M059J (cell line): ENCODE measurements at places on chromosomes 11 and 22.
A peak's percentile ranks its signal among the peaks of the same experiment; 100 is the strongest.

- DNase-seq = no peak
Measured at GRCh38 chr22:49371325-49372110, 456.2 kb downstream of the BRD1 start.

DNA sequence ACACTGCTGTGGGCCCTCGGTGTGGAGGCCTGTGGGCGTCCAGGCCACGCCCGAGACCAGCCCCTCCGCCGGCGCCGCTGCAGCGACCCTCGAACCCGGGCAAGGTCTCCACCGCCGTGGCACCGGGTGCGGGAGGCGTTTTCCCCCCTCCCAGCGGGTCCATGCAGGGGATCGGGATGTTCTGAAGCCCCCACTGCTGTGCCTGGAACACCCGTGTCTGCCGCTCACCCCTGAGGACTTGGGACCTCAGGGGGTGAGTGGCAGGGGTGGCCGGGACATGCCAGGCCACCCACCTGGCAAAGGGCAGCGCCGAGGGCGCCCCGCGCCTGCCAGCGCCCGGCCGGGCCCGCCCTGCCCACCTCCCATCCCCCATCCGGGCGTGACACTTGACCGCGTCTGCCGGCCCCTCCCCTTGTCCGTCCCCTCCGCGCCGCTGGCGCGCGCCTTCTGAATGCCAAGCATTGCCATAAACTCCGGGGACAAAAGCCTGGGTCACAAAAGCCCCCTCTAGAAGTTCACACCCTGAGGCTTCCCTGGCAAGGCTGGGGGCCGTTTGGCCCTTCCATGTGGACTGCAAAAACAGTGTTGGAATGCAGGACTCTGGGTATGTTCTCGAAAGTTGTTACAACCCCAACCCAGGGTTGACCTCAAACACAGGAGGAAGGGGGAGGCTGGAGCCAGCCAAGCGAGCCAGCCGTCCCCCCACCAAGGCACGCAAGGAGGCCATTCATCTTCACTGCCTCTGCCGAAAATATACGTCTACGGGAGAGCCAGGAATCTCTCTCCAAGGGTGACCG is 819 bp upstream of the KCNQ1OT1 start:
- peak; percentile 50 for DNase-seq

DNA sequence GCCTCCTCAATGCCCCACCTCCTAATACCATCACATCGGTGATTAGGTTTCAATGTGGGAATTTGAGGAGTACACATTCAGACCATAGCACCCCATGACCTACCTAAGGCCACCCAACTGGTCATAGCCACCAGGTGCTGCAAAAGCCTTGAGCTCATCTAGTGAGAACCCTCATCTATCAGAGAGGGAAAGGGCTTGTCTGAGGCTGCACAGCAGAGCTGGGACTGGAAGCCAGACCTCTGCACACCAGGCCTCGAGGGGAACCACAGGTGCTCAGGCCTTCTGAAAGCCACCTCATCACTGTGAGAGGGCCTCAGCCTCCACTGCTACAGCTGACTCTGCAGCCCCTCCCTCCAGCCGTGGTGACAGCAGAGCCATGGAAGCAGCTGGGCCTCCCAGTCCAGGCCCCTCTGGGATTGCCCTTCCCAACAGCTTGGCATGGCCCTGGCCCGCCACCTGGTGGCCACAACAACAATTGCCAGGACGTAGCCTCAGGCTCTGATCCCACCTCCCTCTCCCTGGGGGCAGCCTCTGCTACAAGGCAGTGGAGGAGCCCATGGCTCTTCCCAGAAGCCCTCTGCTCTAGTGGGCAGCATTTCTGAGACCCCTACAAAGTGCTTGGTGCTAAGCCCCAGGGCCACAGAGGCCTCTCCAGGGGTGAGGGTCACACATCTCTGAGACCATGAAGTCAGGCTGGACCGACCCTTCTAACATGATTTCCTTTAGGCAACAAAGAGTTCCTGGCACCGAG is 41.0 kb upstream of the PRDM11 start:
- DNase-seq = peak; percentile 62

DNA sequence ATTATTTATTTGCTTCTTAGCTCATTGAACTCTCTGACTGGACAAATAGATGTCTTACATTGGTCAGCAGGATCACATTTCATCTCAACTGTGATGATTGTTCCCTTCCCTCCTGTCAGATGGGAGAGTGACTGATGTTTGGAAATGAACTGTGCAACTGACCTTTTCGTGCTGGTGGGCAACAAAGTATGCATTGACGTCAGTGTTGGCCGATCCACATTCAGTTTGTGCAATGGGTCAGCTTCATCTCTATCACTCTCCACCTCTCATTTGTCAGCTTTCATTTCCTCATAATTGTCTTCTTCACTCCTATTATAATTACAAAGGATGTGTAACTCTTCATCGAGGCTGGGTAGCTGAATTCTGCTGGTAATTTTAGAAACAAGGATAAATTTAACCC is 71.3 kb downstream of the PPP2R1B start:
- DNase-seq = peak; percentile 77

GRCh38 chr11:6695377-6695776 is 12.2 kb upstream of the MRPL17 start:
- peak; percentile 86 for DNase-seq

GRCh38 chr11:10809373-10810160 is 841 bp upstream of the EIF4G2 start:
- peak; percentile 86 for DNase-seq

- DNase-seq = no peak
Measured at GRCh38 chr11:74846770-74847169, 98.1 kb downstream of the RNF169 start.

- DNase-seq = no peak
Measured at GRCh38 chr11:65866509-65867283, 5.9 kb downstream of the EFEMP2 start.

DNA sequence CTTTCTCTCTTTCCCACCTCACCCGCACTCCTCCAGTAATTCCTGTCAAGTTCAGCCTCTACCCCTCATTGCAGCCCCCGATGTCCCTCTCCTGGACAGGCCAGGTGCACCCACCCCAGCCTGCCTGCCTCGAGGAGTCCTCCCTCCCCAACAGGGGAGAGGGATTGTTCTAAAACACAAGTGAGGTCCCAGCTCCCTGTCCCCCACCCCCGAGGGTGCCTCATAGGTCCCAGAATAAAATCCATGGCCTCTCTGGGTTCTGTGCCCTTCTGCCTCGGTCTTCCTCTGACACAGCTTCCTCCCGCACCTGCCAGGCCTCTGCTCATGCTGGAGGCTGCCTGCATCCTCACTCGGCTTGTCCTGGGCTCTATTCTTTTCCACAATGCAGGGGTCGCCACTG is 720.1 kb downstream of the BRD1 start:
- no peak for DNase-seq

- no peak for DNase-seq
Measured at GRCh38 chr22:38863531-38864131, 8.4 kb downstream of the CBX6 start.

- peak; percentile 72 for DNase-seq
Measured at GRCh38 chr11:122732342-122733315, 77.1 kb downstream of the UBASH3B start.

- DNase-seq = no peak
Measured at GRCh38 chr11:87832211-87832610, 343.0 kb downstream of the RAB38 start.

GRCh38 chr11:45856044-45856468 is 8.8 kb downstream of the CRY2 start:
- DNase-seq = no peak

DNA sequence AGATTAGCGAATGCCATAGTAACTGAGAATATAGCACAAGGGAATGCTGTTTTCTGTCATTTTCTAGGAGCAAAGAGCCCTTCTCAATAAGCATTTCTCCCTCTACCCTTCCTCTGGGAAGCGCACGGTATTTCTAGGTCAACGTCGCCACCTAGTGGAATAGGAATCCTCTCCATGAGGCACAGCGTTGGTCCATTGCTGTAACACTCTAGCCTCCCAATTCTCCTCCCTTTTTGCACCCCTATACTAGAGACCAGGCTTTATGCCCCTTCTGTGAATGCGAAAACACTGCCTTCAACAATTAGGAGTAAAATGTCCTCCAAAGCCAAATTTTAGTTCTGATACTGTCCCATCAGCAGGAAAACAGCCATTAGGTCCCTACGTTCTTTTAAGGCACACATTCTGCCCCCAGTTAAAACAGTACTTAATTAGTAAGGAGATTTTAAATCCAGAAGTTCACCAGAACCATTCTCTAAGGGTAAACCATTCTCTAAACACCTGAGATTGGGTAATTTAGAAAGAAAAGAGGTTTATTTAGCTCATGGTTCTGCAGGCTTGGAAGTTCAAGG is 12.8 kb upstream of the HYLS1 start:
- peak; percentile 79 for DNase-seq

GRCh38 chr11:46759196-46759595 is 40.2 kb downstream of the F2 start:
- DNase-seq = no peak

GRCh38 chr11:130631119-130631518 is 182.7 kb downstream of the ADAMTS15 start:
- peak; percentile 99 for DNase-seq

DNA sequence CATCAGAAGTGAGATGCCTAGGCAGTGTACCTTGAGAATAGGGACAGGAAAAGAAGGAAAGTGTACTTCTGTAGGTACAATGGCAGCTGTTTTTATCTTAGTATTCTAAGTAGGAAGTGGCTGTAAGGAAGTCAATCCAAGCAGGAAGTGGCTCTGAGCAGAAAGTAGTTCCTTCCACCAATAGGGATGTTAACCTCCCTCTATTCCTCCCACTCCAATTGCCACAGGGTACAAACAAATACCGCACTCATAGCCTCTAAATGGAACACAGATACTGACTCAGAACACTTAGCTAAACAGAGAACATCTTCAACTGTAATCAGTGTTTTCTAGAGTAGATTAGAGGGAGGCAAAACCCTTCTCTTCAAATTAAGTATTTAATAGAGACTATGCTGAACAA is 10.6 kb downstream of the LRRC55 start:
- no peak for DNase-seq

DNA sequence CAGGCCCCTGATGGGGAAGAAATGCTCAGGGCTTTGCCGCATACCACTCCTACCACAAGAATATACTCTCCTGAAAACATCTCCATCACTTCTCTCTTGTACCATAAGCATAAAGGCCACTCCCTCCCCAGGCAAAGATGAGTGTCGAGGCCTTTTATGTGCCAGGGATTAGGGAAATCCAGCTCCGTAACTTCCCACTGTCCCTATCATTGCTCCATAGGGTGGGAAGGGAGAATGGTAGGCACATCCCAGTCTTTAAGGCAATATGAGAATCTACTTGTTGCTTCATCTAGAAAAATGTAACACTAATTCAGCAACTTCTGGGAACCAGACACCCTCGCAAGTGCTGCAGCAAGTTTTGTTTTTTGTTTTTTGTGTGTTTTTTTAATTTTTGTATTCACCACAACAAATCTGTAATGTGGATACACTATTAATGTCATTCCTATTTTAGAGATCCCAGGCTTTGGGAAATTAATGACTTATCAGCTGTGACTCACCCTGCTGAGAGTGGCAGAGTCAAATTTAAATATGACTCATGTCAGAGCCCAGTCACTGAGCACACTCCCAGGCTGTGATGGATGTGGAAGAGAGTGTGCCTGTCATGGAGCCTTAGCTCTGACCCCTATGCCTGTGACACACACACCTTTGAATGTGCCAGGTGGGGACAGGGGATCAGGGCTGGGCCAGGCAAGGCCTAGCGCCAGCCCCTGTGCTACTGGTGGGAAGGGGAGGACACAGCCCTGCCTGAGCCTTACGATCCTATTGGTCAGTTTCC is 23.4 kb downstream of the PANX1 start:
- DNase-seq = peak; percentile 92

- no peak for DNase-seq
Measured at GRCh38 chr22:38164551-38164918, 17.1 kb downstream of the PLA2G6 start.

GRCh38 chr22:37607010-37607934 is 1.4 kb upstream of the GGA1 start:
- peak; percentile 70 for DNase-seq

DNA sequence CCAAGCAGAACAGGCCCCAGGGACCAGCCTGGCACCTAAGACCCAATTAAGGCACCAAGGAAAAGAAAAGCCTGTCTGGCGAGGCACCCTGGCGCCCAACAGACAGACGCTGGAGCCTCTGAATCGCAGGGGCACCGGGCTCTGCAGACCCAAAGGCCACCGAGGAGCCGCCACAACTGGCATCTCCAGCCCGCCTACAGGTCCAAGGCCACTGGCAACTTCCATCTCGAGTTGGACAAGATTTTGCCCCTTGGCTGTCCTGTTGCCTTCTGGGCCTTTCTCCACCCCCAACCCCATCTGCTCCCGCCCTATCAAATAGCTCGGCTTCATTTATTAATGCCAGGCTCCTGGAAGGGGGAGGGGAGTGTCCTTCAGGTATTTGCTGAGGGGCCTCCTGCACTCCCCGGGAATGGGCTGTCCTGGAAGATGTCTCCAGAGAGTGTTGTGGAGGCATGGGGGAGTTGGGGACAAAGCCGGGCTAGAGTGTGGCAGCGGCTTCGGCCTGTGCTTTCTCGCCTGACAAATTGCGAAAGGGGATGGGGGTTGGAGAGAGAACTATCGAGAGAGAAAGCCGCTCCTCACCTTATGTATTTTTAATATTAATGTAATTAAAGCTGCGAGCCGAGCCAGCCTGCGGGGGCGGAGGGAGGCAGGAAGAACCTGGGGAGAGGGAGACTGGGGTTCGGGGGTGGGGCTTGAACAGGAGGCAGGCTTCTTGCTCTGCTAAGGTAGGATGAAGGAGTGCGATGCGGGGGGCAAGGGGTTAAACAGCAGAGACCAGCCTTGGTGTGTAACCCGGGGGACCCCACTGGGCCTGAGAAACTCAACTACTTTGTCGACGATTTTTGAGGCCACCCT is 2.0 kb downstream of the DSCAML1 start:
- DNase-seq = no peak

DNA sequence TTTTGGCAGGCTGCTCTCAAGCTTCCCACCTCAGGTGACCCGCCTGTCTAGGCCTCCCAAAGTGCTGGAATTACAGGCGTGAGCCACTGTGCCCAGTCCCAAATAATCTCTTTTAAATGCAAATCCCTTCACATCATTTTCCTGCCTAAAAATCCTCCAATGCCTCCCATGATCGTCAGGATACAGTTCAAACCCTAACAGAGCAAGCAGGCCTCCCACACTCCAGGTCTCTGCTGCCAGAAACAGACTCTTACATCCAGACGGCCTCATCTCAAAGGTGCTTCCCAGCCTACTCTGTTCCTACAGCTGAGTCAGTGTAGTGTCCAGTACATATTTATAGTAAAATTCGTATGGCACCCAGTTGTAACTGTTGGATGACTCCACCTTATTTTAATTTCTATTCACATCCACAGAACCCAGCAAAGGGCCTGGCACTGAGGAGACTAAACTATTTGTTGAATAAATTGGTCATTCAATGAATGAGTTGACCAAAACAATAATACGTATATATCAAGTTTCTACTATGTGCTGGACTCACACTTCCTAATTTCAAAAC is 8.2 kb downstream of the SIRT3 start:
- no peak for DNase-seq
